ENCODE measurements at places on chromosomes 6 and 20. TPM values are rescaled to one million over a fixed set of nuclear protein-coding genes. Genes with fewer than 3 reads are reported as not detected.
A peak's percentile ranks its signal among the peaks of the same experiment; 100 is the strongest.

DNA sequence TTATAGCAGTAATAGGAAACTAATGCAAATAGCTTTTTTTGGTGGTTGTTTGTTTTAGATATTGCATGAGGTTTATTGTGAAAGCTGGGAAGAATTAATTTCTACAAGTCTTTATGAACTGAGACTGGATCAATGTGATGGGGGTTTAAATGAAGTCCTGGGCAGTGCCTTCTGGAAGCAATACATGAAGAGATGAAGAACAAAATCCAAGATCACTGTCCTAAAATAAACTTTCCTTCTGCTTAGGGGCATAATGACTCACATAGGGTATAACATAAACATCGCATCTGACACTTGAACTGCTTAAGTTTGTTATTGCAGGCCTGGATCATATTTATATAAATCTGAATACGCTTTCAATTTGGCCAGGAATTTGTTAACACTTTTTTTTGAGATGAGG lies 20.9 kb upstream of the SHLD1 start:
- DNase-seq: no peak

GRCh38 chr6:113077794-113078193 lies 730.7 kb downstream of the RFPL4B start:
- DNase-seq: no peak

GRCh38 chr20:51402201-51402600 lies 140.3 kb downstream of the NFATC2 start:
- DNase-seq: no peak

DNA sequence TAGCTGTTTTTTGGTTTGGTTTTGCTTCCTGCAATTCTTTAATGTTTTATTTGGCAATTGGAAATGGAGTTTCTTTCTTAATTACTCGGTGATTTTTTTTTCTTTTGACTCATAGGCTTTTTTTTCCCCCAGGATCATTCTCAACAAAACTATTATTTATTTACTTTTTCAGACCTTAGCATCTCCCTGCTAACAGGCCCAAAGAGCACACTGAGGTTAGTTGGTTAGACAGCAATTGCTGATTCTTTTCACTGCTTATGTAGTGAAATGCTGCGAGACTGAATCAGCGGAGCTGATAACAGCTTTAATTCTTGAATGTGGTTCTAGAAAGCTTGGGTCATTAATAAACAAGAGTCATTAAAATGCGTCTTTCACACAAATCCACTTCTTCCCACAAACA lies 79.1 kb upstream of the ZFP64 start:
- no peak for DNase-seq

- no peak for DNase-seq
These were observed 8.9 kb downstream of the TIAM2 start for GRCh38 chr6:155004017-155004416.

- peak; percentile 53 for DNase-seq
These were observed 85.1 kb downstream of the GJA1 start for GRCh38 chr6:121520337-121521163.

DNA sequence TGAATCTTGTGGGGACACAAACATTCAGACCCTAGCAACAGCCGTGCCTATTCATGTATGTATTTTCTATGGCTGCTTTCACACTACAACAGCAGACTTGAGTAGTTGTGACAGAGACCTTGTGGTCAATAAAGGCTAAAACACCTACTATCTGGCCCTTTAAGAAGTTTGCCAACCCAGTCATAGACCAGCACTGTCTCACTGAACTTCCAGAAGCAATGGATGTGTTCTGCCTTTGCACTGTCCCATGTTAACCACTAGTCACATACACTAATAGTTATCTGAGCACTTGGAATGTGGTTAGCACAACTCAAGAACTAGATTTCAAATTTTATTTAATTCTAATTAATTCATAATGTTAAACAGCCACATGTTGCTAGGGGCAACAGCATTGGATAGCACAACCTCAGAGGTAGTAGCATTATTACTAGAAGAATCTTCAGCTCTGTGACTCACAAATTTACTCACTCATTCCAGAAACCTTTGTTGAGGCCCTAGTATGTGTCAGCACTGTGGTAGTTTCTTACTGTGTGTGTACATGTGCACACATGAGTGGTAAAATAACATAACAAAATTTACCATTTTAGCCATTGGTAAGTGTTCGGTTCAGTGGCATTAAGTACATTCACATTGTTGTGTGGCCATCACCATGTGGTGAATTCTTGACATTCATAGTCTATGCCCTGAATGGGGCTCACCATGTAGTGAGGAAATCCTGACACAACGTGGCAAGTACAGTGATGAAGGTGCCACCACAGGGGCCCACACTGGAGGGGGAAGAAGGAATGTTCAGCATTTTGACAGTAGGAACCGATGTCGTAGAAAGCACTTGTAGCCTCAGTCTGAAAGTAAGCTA lies 107.3 kb downstream of the CEP57L1 start:
- no peak for DNase-seq

- DNase-seq: no peak
These were observed 187.4 kb upstream of the TAB2 start for GRCh38 chr6:149130090-149130489.

- peak; percentile 15 for DNase-seq
These were observed 52.9 kb downstream of the SLC35B3 start for GRCh38 chr6:8382434-8382833.

DNA sequence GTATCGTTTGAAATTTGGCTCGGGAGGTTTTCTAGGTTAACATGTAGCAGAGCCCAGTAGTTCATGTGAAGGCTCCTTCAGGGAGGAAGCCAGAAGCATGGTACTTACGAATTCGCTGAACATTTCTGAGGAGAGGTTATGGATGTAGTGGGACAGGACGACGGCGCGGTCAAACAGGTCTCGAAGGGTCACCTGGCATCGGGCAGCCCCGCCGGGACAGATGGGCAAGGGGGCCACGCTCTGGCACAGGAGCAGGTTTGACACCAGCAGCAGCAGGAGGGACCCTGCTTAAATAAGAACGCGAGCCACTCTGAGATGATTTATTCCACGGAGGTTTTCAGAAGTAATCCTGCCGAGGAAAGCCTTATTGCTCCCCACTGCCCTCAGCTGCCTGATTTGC lies 2.5 kb downstream of the PRL start:
- no peak for DNase-seq

GRCh38 chr6:43575105-43575771 lies 600 bp downstream of the XPO5 start:
- DNase-seq: peak; percentile 27

DNA sequence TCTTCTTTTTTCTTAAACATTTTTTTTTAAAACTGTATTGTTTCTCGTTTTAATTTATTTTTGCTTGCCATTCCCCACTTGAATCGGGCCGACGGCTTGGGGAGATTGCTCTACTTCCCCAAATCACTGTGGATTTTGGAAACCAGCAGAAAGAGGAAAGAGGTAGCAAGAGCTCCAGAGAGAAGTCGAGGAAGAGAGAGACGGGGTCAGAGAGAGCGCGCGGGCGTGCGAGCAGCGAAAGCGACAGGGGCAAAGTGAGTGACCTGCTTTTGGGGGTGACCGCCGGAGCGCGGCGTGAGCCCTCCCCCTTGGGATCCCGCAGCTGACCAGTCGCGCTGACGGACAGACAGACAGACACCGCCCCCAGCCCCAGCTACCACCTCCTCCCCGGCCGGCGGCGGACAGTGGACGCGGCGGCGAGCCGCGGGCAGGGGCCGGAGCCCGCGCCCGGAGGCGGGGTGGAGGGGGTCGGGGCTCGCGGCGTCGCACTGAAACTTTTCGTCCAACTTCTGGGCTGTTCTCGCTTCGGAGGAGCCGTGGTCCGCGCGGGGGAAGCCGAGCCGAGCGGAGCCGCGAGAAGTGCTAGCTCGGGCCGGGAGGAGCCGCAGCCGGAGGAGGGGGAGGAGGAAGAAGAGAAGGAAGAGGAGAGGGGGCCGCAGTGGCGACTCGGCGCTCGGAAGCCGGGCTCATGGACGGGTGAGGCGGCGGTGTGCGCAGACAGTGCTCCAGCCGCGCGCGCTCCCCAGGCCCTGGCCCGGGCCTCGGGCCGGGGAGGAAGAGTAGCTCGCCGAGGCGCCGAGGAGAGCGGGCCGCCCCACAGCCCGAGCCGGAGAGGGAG lies 580 bp downstream of the VEGFA start:
- peak; percentile 76 for DNase-seq

GRCh38 chr20:2473516-2473915 lies 2.9 kb upstream of the SNRPB start:
- no peak for DNase-seq

DNA sequence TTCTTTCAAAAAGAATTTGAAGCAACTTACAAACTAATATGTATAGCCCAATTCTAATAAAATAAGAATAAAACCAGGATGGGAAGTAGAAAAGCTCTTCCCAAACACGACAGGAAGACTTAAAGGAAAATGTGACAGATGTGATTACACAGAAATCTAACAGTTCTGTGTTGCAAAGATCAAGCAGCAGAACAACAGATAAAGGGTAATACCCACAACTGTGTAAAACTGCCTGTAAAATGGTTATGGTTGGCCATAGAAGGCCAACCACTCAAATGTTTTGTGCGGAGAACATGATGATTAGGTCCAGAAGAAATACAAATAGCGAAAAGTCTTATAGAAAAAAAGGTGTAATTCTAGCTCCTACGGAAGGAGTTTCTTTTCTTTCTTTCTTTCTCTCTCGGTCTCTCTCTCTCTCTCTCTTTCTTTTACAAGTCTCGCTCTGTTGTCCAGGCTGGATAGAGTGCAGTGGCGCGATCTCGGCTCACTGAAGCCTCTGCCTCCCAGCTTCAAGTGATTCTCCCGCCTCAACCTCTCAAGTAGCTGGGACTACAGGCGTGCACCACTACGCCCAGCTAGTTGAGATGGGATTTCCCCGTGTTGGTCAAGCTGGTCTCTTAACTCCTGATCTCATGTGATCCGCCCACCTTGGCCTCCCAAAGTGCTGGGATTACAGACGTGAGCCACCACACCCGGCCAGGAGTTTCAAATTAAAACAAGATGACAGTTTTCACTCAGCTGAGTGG lies 128.5 kb downstream of the QRSL1 start:
- no peak for DNase-seq

- no peak for DNase-seq
These were observed 13.0 kb downstream of the ALDH8A1 start for GRCh38 chr6:134936931-134937330.

DNA sequence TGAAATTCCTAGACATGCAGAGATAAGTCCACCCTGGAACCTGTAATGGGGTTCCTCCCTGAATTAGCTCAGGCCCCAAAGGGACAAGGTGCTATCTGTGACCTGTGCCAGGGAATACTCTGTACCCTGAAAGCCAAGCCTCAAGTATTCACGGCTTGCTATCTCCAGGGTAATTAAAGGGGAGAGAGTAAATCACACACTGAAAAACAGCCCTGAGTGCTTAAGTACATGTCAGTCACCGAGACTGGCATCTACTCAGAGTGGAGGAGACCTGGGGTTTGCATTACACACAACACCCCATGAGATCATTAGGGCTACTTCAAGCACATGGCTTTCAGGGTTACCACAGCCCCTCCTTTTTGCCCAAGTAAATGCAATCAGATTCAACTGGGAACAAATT lies 188.1 kb downstream of the CD83 start:
- DNase-seq: no peak

- no peak for DNase-seq
These were observed 10.7 kb downstream of the SLC22A1 start for GRCh38 chr6:160132297-160132637.

GRCh38 chr6:35491558-35492257 lies 5.2 kb downstream of the TEAD3 start:
- DNase-seq: no peak

DNA sequence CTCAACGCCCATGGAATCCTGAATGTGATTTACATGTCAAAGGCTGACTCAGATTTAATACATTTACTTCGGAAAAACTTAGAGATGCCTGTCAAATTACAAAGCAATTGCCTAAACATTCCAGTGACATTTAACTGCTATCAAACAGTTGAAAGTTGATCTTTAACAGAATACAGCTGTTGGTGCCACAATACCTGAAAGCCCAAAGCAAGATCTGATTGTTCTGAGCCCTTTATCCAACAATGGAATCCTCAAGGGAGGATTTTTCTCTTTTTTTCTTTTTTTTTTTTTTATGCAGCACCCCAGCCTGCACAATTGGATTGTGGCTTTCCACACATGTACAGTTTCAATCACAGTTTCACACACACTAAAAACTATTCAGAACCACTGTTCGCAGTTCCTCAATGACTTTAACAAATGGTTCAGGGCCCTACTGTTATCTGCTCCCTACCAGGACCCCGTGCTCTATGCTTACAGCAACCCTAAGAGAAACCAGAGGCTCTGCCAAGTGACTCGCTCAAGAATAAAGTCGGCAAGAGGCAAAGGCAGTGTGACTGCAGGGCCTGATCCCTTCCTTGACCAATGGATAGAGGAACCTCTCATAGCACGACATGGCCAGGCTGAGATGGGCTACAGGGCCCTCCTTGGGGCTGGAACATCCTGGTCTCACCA lies 33.3 kb downstream of the EPB41L2 start:
- DNase-seq: no peak

GRCh38 chr6:12866422-12867029 lies 150.0 kb downstream of the PHACTR1 start:
- no peak for DNase-seq

HTR1E gene
- total RNA-seq: 2.6 TPM

RAB22A gene
- total RNA-seq: 27.9 TPM

PNPLA1 gene
- 0.11 TPM for total RNA-seq

CCN5 gene
- total RNA-seq: 9.5 TPM

RPRD1B gene
- total RNA-seq: 28.7 TPM

SNAI1 gene
- 14.1 TPM for total RNA-seq

KCNK16 gene
- total RNA-seq: not detected

COL12A1 gene
- total RNA-seq: 17.2 TPM
